H7 (cell line): ENCODE measurements at places on chromosomes 16 and 17.

- DNase-seq: peak; percentile 98
Measured at GRCh38 chr17:7237761-7238419, 1.4 kb downstream of the PHF23 start.

- peak; percentile 96 for DNase-seq
Measured at GRCh38 chr17:44911133-44912001, 3.9 kb downstream of the GFAP start.

DNA sequence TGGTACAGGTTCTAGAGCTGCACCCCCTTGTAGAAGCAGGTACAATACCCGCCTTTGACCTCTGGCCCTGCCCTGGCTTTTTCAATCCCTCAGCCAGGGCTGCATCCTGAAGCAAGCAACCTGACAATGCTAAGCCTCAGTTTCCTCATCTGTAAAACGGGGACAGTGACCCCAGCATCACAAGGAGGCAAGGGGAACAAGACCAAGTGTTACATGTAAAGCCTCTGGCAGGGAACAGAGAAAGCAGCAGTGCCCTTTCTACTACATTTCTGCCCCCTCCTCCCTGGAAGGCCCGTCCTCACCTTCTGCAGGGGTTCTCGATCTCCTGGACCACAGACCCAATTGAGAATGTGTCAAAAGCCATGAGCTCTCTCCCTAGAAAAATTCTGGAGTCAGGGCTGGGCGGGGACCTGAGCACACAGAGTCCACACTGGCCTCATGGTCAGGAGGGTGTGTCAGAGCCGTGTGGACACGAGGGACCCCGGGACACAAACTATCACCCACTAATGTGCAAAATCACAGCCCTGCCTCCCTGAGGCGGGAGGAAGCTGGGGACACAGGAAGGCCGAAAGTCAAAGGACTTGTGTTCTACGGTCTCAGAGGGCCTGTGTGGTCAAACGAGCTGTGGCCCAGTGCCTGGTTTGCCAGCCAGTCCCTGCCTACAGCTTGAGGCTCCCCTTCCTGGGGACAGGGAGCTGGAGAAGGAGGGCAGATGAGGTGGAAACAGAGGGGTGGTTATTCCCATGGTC lies 27.5 kb downstream of the LRRC75A start:
- DNase-seq: no peak

- no peak for DNase-seq
Measured at GRCh38 chr16:88595921-88596320, 25.7 kb downstream of the ZC3H18 start.

DNA sequence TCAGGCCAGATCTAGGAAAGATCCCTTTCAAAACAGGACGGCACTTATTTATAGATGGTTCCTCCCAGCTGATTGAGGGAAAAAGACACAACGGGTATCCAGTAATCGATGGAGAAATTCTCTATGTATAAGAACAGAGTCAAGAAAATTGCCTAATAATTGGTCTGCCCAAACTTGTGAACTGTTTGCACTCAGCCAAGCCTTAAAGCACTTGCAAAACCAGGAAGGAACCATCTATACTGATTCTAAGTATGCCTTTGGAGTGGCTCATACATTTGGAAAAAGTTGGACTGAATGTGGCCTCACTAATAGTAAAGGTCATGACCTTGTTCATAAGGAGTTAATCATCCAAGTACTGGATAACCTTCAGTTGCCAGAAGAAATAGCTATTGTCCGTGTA lies 5.9 kb downstream of the HPR start:
- DNase-seq: no peak

DNA sequence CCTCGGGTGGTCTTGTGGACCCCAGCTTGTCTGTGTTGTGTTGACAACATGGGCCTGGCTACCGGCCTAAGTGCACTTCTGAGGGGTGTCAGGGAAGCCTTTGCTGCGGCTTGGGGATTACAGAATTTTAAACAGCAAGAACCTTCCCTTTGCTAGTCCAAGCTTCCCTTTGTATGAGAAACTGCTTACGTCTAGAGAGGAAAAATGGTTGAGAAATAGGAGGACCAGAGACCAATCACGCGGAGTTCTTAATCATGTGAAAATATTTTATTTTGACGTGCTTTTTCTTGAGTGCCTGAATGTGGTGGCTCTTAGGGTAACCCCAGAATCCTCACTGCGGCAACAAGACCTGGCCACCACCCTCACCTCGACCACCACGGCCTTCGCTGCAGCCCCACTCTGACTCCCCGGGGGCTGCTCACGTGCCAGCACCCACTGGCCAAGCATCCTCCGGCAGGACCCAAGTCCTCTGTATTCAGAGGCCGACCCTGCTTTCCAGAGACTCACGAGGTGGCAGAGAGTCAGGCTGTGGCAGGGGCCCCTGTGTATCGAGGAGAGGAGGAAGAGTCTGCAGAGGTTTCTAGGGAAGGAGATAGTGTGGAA lies 81.2 kb downstream of the ZNF778 start:
- no peak for DNase-seq

- no peak for DNase-seq
Measured at GRCh38 chr17:37605813-37606505, 3.3 kb downstream of the SYNRG start.

- peak; percentile 21 for DNase-seq
Measured at GRCh38 chr17:44348988-44349364, 3.9 kb downstream of the GRN start.

DNA sequence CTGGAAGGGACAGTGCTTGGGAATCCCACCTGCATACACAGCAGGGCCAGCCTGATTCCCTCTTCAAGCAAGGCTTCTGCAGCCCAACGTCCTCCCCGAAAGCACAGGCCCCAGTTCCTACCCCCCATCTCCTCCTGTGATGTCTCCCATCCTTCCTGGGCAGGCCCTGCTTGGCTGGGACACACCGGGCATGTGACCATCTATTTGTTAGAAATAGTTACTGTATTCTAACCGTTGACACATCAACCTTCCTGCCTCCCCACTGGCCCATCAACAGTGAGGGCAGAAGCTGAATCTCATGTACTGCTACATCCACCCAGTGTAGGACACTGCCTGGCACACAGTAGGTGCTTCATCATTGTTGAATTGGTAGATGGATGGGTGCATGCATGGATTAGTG lies 10.7 kb downstream of the PRR29 start:
- no peak for DNase-seq

GRCh38 chr17:76575570-76575969 lies 10.1 kb downstream of the ST6GALNAC2 start:
- no peak for DNase-seq

GRCh38 chr17:9057310-9057709 lies 36.0 kb downstream of the NTN1 start:
- DNase-seq: no peak

DNA sequence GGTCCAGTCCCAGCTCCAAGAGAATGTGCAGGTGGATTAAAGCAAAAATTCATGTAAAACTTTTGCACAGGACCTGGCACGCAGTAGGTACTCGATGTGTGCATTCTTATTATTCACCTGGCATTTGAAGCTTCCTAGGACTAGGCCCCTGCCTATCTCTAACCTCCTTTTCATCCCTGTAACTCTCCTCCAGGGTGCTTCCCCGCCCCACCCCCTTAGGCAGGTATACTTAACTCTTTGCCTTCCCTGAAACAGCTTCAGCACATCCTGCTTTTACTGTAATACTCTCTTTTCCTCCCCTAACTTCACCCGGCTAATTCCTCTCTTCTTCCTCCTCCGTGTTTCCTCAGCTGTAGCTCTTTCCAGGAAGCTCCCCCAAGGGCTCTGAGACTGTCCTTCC lies 54.8 kb downstream of the CDK5R1 start:
- peak; percentile 71 for DNase-seq

- no peak for DNase-seq
Measured at GRCh38 chr17:49316889-49317675, 45.0 kb downstream of the ZNF652 start.

DNA sequence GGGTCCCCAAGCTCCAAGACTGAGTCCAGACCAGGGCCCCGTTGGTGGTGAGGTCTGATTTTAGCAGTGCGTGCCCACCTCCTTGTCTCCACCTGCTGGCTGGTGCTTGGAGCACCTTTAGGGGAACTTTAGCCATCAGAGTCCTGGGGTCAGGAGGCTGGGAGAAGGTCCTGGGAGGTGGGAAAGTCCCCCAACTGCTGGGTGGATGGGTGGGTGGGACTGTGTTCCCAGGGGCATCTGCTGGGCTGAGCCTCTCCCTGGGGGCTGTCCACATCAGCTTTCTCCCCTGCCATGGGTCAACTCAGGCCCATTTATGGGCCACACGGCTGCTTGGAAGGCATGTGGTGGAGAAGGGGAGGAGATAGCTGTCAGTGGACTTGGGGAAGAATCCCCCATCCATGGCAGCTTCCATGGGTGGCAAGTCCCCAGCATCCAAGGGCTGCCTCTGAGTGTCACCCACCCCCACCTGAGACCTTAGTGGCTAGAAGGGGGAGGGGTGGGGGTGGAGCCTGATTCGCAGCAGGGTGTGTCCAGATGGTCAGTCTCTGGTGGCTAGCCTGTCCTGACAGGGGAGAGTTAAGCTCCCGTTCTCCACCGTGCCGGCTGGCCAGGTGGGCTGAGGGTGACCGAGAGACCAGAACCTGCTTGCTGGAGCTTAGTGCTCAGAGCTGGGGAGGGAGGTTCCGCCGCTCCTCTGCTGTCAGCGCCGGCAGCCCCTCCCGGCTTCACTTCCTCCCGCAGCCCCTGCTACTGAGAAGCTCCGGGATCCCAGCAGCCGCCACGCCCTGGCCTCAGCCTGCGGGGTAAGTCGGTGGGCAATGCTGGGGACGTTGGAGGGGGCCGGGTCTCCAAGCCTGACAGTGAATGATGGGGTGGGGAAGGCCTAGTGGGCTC lies at the start of gene TRPV2:
Gene TRPV2 (plus strand): TSS at position 541 of the 894 bp plus-strand sequence. CDS start 2,098 bp downstream, outside the sequence.
- peak; percentile 87 for DNase-seq

DNA sequence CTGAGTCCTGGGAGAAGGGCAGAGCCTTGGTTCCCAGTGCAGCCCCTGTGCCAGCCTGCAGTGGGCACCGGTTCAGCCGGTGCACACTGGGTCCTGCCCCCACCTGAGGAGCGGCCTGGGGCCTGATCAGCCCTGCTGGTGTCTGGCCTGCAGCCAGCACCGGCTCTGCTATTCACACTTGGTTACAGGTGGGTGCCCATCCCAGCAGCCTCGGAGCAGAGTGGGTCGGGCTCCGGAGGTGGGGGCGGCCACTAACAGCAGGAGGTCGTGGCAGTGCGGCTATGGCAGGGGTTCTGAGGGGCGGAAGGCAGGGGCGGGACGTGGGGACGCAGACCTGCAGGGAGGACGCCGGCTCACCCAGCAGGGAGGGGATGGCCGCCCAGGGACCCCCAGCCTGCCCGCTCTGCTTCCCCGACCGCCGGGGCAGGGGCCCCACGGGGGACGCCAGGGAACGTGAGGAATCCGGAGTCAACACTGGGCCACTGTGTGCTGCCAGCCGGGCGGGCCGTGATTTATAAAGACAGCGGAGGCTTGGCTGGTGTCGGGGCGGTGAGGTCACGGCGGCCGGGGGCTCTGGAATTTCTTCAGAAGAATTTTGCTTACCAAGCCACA lies 20.3 kb downstream of the METRNL start:
- peak; percentile 85 for DNase-seq

DNA sequence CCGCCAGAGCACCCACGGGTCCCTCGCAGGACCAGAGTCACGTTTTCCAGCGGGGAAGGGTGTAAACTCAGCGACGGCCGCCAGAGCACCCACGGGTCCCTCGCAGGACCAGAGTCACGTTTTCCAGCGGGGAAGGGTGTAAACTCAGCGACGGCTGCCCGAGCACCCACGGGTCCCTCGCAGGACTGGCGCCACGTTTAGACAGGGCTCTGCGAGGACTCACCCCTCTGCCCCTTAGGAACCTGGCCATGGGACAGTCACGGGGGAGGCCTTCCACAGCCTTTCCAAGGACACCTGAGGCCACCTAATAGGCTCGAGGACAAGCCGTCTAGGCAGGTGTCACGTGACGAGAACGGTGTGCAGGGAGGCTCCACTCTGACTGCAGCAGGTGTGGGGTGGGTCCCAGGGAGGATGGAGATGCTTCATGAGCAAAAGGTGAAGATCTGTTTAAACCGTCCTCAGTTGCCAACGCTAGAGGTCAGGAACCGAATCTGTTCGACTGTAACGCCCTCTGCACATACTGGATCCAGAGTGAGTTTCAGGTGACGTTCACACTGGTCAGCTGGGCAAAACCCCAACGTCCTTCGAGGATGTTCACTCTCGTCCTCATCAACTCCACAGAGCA lies 48.0 kb upstream of the METRNL start:
- peak; percentile 30 for DNase-seq

GRCh38 chr16:54397190-54397835 lies 110.7 kb upstream of the IRX3 start:
- DNase-seq: no peak

GRCh38 chr16:82655720-82656490 lies 29.1 kb downstream of the CDH13 start:
- DNase-seq: no peak

DNA sequence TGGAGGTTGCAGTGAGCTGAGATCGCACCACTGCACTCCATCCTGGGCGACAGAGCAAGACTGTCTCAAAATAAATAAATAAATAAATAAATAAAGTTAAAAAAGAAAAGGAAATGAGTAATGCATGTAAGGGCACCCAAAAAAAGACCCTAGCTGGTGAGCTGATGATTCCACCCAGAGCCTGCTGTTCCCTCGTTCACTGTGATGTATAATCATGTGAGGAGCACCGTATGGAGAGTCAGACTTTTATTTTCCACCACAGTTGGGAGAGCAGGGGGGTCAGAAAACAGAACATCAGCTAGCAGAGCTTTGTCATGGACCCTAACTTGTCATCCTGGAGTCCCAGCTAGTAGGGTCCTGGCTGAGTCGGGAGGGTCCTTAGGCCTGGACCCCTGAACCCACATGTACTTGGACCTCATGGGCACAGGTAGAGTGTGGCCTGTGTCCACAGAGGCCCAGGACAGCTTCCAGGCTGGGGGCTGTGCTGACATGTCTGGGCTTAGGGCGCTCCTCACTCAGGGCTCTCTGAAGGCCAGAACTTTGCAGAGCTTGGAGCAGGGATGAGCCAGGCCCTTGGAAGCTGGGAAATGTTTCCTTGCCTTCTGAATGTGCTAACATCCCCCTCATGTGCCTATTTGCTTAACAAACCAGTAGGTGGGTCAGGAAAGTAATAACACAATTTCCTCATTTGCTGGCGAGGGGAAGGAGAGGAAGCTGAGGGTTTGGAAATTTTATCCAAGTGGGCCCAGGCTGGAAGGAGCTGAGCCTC lies 18.8 kb upstream of the LASP1NB start:
- peak; percentile 36 for DNase-seq

DNA sequence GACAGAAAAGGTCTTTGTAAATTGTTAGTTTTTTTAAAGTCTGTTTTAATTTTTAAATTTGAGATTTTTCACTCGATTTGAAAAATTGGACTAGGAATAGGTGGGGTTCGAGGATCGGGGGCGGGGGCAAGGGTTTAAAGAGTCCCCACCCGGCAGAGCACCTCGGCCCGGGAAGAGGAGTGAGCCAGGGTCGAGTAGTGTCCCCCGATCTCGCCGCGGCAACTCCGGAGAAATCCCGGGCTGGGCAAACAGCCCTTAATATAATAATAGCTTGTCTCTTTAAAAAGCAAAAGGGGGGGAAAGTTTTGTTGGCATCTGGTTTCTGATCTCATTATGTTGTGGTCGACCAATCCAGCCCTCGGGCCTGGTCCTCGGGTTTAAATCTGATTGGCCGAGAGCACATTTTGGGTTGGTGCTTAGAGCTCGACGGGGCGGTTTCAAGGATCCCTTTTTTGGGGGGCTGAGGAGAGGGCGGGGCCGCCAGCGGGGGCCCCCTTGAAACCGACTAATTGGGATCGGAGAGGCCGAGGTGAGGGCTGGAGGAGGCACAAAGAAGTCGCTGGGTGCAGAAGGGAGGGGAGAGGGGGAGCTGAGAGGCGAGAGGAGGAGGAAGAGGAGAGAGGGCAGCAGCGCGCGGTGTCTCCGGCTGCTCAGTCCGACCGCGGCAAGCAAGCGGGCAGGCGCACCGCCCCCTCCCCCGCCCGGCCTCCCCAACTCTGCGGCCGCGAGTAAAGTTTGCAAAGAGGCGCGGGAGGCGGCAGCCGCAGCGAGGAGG lies at the start of gene FZD2:
Gene FZD2 (plus strand): TSS at position 653 of the 775 bp plus-strand sequence. CDS start 205 bp downstream, outside the sequence.
- DNase-seq: peak; percentile 96
